ENCODE measurements at places on chromosomes 16 and 17.

DNA sequence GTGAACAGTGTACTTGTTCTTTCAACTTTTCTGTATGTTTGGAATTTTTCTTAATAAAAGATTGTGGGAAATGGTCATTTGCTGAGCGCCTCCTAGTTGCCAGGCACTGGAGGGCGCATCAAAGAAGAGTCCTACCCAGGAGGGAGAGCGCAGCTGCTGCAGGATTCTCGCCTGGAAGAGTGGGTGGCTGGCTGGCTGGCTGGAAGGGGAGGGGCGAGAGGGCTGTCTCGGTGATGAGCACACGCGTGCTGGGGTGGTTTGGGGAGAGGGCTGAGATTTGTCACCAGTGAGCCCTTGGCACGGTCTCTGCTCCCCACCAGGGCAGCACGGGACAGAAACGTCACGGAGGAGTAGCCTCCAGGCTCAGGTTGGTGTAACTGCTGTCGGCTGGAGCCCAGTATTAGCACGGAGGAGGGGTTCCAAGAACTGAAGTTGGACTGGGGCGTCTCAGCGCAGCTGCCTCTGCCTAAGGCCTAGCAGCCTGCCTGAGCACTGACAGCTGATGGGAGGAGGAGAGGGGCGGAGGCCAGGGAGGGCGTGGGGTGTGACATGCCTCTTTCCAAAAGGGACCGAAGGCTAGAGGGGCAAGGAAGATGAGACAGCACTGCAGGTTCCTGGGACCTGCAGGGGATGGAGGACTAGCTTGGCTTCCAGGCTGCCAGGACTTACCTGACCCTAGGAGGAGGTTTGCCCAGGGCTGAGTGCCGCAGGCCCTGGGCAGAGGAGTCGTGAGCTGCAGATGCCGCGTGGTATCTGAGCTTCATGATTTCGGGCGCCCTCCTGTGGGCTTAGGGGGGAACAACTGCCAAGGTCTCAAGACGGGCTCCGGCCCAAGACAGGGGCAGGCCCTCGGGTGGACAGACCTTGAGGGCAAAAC, 5.7 kb downstream of the LDHD start:
- peak; percentile 46 for DNase-seq

DNA sequence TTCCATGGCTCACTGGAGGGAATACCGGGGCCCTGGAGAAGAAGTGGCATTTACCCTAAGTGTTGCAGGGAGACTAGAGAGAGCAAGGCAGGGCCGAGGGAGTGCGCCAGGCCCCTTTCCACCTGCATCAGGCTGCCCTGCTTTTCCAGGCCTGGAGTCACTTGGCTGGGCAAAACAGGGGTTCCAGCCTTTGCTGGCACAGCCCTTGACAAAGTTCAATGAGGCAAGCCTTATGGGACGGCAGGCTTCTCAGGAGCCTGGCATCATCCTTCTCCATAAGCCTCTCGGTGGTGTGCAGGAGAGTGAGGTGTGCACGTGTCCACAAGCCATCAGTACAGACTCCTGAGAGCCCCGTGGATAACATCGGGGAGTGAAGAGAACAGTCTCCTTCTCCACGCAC, 27.1 kb downstream of the CACNA1G start:
- DNase-seq = no peak

GRCh38 chr17:40313668-40314583, 4.9 kb downstream of the RARA start:
- no peak for DNase-seq

- no peak for DNase-seq
These were observed 100.8 kb upstream of the CORO6 start for GRCh38 chr17:29723278-29724047.

GRCh38 chr16:12152740-12153139, 176.2 kb downstream of the SNX29 start:
- no peak for DNase-seq
